Fibroblast of skin of abdomen (primary cell): ENCODE measurements at places on chromosomes 3 and 15.

GRCh38 chr3:112117841-112118571 is 15.0 kb downstream of the GCSAM start:
- DNase-seq: no peak

GRCh38 chr3:16480861-16481545 is 32.5 kb downstream of the RFTN1 start:
- DNase-seq: peak; percentile 77

- no peak for DNase-seq
Observed at GRCh38 chr15:35673093-35673684, 127.2 kb upstream of the DPH6 start.

GRCh38 chr15:31457631-31458526 is 131.2 kb downstream of the KLF13 start:
- peak; percentile 65 for DNase-seq
